ENCODE measurements at places on chromosomes 12 and 14.

DNA sequence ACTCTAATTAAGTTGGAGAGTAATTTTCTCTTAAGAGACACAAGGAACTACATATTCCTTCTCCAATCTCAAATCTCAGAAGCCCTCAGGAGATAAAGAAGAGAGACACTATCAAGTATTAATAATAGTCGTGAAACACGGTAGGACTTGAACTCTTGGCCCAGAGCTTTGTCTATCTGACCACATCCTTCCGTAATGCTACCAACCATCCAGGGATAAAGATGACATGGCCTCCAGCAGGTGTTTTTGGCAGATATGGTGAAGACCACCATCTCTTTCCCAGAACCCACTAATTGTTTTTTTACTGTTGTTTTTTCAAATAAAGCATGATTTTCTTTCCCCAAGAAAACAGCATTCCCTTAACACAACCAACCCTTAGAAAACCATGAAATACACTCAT is 3.4 kb downstream of the ZNF384 start:
- DNase-seq, result no peak

DNA sequence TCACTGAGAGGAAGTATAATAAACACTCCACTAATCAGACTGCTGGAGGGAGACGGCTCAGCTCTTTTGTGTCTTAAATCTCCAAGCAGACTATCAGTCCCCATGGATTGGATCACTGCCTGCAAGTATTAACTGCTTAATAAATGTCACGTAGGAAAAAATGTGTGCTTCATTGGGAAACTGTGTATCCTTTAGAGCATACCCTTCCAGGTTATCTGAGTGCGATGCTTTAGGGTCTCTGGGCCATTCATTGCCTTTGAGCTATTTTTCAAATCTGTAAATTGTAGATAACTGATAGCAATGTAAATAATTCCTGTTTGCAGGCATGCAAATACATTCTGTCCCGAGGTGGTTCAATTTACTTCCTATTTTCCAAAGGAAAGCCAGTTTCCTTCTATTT is 45.0 kb upstream of the VASH1 start:
- DNase-seq, result no peak

- DNase-seq, result no peak
These were observed 2.3 kb downstream of the PTMS start for GRCh38 chr12:6768437-6768914.

- DNase-seq, result no peak
These were observed 71.9 kb upstream of the HOXC13 start for GRCh38 chr12:53866727-53867126.

DNA sequence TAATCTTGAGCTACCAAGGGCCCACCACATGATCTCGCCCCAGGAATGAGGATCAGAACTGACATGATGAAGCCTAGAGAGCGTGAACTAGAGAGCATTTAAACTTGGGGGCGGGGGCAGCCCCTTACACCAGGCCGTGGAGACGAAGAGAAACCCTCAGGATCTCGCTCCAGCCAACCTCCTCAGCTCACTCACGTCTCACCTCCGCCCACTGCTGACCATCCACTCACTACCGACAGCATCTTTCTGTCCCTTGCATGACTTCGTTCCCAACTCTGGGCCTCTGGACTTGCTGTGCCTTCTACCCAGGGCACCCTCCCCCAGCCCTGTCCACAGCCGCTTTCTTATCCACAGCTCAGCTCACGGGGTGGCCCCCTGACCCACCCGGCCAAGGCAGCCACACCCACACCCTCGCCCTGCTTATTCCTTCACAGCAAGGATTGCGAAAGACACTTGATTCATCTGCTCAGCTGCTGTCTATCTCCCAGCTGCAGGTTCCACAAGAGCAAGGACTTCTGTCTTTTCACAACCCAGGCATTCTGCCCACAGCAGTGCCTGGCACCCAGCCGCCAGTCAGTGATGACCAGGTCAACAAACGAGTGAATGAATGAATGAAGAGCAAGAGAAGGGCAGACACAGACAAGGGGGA is 6.4 kb downstream of the STX2 start:
- no peak for DNase-seq

- peak; percentile 21 for DNase-seq
These were observed 774.8 kb downstream of the VRK1 start for GRCh38 chr14:97571866-97572555.

DNA sequence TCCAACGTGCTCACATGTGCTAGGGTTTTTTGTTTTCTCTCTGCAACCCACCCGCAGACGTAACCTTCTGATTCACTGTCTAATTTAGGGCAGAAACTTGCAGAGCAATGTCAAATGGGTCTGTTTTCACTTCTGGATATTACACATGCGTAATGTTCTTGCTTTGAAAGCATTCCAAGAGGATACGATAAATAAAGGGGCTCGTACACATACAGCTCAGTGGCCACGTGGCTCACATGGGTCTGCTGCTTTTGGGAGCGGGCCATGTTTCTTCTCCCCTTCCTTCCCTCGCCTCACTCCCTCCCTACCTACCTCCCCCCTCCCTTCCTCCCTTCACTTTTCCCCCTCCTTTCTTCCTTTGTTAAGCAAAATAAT is 23.4 kb downstream of the CACNA1C start:
- DNase-seq, result no peak

- no peak for DNase-seq
These were observed 30.1 kb downstream of the MRPL42 start for GRCh38 chr12:93497456-93497855.

DNA sequence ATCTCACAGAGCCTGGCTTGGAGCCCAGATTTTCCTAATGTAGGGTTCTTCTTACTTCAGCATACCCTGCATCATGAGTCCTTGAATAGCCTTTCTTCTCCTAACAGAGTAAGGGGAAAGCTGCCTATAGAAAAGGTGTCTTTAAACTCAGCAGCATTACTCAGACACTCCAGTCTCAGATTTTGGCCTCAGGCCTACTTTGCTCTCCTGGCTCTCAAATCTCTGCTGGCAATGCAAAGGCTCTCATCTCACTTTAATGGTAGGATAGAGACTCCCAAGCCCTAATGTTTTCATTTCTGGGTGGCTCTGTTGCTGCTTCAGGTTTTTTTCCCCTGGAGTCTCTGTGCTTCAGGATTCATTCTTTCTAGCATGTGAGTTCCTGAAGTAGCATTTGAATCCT is 9.1 kb upstream of the NKX2-8 start:
- DNase-seq, result no peak

GRCh38 chr12:52513736-52514135 is 6.5 kb downstream of the KRT5 start:
- no peak for DNase-seq

DNA sequence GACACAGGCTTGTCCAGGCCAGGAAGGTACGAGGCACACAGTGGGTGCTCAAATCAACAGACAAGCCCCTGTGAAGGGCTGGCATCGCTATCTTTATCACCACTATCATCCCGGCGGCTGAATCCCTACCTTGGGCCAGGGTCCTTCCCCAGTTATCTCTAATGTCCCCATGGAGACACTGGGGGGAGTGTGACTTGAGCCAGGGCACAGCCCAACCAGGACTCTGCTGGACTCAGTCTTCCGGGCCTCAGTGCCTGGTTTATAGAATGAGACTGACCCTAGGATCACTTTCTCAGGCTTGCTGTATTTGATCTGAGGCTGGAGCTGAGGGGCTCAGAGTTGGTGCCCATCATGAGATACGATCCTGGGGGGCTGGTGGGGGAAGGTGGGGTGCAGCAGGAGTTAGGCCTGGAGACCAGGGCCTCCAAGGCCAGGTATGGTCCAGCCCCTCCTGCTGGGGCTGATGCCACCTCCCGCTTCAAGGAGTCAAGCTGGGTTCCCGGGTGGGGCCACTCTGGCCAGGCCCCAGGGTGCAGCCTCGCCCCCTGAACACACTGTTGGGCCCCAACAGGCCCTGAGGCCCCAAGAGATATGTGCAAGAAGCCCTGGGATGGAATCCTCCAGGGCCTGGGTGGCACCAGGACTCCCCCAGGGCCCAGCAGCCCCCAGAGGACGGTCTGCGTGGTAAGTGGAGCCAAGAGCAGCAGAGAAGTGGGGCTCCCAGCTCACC is 11.8 kb downstream of the BEGAIN start:
- no peak for DNase-seq

DNA sequence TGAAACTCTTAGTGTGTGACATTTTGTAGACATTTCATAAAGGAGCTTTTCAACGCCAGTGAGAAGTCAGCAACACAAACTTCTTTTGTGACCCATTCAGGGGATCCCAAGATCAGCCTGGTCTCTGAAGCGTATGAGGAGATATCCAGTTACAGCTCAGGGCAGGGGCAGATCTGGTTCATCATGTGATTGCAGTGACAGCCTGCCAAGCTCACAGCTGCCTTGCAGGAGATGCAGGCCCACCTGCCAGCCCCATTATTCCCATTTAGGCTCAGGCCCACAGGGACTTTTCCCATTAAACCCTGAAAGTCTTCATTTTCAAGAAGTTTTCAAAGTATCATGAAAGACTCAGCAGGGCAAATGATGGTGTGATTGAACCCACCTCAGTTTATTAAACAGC is 38.3 kb downstream of the SRGAP1 start:
- no peak for DNase-seq

DNA sequence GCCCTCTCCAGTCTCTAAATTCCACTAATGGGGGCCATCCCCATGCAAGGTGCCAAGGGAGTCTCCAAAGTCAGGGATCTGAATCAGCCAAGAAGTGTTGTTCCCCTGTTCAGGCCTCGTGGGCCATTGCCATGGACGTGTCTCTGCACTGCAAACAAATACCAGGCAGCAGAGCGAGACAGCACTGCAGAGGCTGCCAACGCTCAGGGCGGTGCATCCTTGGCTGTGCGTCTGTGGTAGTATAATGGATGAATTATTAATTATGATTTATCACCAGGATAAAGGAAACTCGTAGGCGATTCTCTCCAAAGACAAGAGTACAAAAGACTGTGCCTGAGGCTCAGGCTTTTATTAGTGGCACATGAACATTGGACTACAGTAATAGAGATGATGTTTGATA is 122.3 kb upstream of the NTF3 start:
- no peak for DNase-seq

- DNase-seq, result no peak
These were observed 42.8 kb upstream of the CMKLR1 start for GRCh38 chr12:108381787-108382436.

All from CD4-positive, alpha-beta T cell treated with Interleukin-15 for 1 hour (primary cell).